Stimulated activated CD8-positive, alpha-beta memory T cell treated with anti-CD3 and anti-CD28 coated beads, Interleukin-2, amount 100 ng/mL, for 48 hours (primary cell): ENCODE measurements at places on chromosomes 16 and 17.
A peak's percentile ranks its signal among the peaks of the same experiment; 100 is the strongest.

- no peak for DNase-seq
Observed at GRCh38 chr17:31532081-31532480, 140.6 kb downstream of the RAB11FIP4 start.

GRCh38 chr17:11251561-11252107, 10.6 kb downstream of the SHISA6 start:
- no peak for DNase-seq

DNA sequence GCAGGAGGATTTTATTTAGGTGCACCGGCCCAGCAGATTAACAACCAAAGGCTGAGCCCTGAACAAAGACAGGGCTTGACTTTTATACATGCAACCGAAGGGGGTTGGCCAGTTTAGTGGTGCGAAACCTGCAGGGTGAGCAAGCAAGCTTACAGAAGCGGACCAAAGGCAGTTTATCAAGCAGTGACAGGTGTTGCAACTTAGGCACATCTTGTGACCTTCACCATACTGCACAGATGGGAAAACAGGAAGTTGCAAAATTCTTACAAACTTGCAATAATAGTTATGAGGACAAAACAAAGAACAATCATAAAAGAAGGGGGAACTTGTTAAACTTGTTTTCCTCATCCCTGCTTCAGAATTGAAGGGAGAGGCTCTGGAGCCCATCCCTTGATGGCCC, 1265.1 kb downstream of the CDH8 start:
- no peak for DNase-seq

GRCh38 chr16:3092501-3092941, 6.6 kb downstream of the ZSCAN10 start:
- DNase-seq: no peak

- DNase-seq: peak; percentile 44
Observed at GRCh38 chr16:27238016-27238587, 30.5 kb downstream of the NSMCE1 start.

DNA sequence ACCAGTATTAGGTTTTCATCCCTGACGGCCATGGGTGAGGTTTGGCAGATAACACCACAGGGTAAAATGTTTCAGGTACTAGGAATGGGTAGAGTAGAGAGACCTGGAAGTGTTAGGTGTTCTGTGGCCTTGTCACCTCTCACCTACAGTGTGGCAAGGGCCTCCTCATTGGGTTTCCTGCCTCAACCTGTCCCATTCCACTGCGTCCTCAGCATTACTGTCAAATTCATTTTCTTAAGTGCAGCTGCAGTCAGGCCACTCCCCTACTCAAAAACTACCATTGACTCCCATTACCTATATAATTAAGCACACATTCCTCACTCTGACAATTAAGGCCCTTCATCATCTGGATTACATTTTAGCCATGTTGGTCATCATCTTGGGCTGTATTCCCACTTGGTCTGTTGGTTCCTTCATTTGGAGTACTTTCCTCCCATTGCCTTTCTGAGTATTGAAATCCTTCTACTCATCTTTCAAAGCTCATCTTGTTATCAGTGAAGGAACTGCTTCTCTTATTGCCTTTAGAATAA, 64.5 kb downstream of the NUP88 start:
- DNase-seq: no peak

DNA sequence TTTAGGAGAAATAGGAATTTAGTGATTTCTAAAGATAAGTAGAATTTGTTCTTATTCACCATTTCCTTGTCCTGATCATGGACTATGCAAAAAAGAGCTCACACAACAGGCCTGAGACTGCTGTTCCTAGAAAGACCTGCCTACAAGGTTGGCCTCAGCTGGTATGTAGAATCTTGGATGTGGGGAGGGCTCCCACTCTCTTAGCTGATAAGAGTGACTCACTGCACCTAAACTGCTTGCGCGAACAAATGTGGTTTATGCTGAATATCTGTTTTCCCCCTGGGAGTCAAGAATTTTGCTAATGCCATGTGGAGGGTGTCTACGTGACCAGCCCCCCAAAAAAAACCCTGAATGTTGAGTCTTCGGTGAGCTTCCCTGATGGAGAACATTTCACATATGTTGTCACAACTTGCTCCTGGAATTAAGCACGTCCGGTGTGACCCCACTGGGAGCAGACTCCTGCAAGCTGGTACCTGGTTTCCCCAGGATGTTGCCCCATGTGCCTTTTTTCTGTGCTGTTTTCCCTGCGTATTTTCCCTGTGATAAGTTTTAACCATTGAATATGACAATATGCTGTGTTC, 68.8 kb upstream of the HSBP1 start:
- no peak for DNase-seq

DNA sequence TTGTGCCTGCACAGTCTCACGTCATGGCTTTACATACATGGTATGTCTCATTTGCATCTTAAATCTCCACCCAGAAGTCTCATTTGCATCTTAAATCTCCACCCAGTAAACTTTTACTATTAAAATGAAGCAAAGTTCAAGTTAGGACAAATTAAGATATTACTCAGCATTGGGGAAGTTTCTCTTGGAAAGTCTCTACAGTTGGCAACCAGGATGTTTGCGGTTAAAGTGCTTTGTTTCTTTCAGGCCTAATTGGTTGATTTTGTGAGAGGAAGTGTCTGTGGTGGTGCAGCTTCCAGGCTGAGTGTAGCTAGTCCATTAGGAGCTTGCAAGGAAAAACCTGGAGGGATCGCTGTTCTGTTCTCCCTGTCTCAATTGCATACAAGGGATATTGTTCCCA, 1373.3 kb upstream of the GOT2 start:
- no peak for DNase-seq

- no peak for DNase-seq
Observed at GRCh38 chr16:21656795-21657768, 4.7 kb upstream of the IGSF6 start.

- no peak for DNase-seq
Observed at GRCh38 chr16:79229361-79229760, 371.2 kb downstream of the MAF start.

DNA sequence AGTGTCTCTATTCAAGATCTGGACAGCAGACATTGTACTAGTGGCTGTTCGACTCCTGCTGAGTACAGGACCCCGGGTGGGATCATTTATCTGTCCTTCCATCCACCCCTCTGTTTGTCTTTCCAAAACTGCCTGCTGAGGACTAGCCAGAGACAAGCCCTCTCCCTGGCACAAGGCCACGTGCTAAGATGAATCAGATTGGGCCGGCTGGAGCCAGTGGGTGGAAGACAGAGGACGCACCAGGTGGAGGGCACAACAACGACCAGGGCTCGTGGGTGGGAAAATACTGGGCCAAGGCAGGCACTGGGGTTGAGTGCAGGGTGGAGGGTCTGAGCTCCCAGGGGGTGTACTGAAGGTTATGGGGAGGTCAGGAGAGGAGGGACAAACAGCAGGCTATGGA, 1.4 kb upstream of the CA7 start:
- no peak for DNase-seq

- DNase-seq: peak; percentile 69
Observed at GRCh38 chr17:62724398-62725146, 83.5 kb downstream of the MARCHF10 start.

DNA sequence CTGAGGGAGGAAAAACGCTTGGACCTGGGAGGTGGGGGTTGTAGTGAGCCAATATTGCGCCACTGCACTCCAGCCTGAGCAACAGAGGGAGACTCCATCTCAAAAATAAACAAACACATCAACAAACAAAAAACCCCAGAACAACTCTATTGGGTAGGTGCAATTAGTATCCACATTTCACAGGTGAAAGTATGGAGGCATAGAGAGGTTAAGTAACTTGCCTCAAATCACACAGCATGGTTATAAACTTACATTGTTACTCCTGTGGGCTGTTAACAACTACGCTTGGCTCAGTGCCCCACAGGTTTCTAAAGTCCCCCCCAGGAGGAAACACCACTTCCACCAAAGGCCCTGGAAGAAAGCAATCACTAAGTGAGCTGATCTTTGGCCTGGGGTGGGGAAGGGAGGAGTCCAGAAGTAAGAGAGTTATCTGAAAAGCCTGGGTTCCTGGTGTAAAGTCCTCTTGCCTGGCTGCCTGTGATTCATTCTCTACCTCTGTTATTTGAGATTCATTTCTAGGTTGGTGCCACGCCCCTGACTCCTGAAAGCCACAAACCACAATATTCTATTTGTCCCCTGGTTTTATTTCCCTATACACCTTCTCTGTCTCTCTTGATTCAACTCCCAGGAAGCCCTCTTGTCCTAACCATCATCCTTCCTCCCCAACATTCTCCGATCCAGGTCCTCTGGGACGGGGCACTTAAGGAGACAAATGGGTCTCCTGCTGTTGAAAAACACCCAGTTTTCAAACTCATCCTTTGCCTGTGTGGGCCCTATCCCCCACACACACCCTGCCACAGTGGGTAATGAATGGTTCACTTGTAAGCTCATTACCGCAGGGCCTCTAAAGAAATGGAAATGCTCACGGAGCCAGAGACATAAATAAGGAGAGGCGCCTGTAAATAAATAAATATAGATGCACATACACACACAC, 195.4 kb downstream of the XYLT1 start:
- no peak for DNase-seq

DNA sequence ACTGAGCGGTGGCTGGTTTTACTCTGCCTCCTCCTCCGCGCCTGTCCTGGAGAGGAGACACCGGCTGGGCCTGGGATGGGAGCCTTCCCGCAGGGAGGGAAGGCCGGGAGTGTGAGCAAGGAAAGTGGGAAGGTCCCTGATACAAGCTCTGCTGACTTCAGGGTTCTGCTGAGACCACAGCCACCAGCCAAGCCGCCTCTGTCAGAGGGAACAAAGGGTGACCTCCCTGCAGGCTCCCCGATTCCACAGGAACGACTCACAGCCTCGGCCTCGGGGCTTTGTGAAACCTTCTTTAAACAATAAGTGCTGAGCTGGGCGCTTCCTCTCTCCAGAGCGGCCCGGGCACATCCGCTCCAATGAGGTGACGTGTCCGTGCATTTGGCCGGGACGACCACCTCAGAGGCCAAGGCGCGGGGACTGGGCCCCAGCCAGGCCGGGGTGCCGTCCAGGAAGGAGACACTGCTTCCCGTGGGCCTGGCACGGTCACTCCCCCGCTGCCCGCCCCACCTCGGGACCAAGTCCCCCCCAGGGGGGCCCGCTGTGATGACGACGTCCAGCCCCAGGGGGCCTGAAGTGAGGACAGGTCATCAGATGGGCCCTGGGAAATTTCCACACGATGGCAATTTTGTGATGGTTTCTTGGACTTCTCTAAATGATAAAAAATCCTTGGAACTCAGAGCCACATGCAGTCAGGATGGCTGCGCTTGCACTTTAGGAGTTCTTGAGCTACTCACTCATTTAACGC, 11.8 kb upstream of the CIBAR2 start:
- no peak for DNase-seq

GRCh38 chr16:4593086-4593485, 21.6 kb downstream of the UBALD1 start:
- no peak for DNase-seq

GRCh38 chr16:77922228-77922754, 100.1 kb upstream of the CLEC3A start:
- DNase-seq: no peak

GRCh38 chr17:48546924-48547807, 2.3 kb upstream of the HOXB2 start:
- no peak for DNase-seq

DNA sequence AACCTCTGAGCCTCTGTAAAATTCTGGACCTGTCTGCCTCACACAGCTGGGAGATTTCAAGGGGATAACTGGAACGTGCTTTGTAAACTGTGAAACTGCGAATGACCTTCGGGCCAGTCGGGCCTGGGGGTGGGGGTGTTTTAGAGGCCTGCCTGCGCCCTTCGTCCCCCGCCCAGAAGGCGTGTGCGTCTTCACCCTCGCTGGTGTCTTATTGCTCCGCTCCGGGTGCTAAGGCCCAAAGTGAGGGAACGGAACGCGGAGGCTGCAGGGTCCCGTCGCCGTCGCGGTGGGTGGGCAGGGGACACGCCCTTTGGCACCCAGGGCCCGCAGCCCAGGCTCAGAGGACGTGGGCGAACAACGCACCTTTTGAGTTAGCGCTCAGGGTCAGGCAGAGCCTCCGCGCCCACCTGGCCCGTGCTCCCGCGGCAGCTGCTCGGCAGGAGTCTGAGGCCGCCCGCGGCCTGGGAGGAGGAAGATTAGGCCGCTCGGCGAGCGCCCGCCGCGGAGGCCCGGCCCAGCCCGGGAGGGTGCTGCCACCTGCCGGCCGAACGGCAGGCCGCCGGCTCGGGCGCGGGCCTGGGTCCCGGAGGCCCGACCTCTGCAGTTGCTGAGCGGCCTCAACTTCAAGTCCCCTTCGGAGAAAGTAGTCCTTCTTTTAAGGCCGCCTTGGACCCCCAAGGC, 29.7 kb downstream of the DCAKD start:
- DNase-seq: peak; percentile 59

GRCh38 chr16:2196162-2196980, at the start of gene CASKIN1:
Gene CASKIN1 (minus strand): TSS chr16:2196605. CDS start chr16:2196432, 173 bp downstream.
- DNase-seq: no peak

- DNase-seq: no peak
Observed at GRCh38 chr17:18957831-18958230, 5.9 kb downstream of the SLC5A10 start.

- DNase-seq: no peak
Observed at GRCh38 chr17:80639658-80640057, 95.0 kb downstream of the RPTOR start.

DNA sequence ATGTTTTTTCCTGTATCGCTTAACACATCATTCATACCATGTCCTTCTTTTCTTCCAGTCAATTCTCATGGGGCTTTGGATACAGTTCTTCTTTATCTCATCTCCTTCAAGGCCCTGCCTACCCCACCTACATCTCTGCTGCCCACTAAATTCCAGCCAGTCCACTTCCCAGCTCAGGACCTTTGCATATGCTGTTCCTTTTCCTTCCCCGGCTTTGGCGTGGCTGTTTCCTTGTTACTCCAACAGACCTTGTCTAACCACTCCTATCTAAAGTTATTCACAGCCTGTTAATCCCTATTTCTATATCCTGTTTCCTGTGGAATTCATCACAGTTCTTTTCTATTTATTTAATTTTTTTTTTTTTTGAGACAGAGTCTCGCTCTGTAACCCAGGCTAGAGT, 6.6 kb upstream of the STAT3 start:
- no peak for DNase-seq

- no peak for DNase-seq
Observed at GRCh38 chr16:3915426-3916260, 35.1 kb upstream of the CREBBP start.

GRCh38 chr16:76749780-76750375, 441.1 kb upstream of the MON1B start:
- no peak for DNase-seq
